Fibroblast of skin of right quadriceps (primary cell): ENCODE measurements at places on chromosomes 7 and 10.

DNA sequence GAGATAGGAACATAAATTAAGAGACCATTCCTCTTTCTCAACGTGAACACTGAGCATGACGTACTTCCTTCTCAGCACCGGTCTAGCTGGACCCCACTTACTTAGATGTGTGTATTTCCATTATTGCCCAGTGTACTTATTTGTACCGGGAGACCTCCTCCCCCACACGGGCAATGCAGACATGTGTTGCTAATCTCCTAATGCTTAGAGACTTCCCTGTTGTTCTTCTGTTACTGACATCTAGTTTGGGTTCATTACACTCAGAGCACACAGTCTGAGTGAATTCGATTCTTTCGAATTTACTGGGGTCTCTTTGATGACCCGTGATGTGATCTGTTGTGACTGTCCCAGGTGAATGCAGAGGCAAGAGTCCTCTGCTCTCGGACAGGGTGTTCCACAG, 260.0 kb downstream of the MAD1L1 start:
- DNase-seq = no peak

DNA sequence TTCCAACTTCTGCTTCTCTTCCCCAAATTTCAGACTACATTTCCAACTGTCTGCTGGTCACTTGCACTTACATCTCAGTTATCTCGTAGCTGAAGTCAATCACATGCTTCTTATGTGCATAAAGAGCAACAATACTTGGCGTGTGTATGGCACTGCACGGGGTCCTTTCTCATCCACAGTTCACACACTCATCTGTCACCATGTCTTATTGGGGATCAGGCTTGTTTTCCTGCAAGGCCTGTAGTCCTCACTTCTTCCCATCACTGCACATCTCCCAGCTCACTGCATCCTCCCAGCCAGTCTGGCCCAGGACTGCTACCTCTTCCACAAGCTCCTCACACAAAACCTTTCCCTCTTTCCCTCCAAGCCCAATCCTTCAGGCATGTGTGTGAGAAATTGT, 35.3 kb downstream of the NUDCD3 start:
- no peak for DNase-seq

- no peak for DNase-seq
These were observed 198.9 kb downstream of the WDR37 start for GRCh38 chr10:1255118-1255517.

DNA sequence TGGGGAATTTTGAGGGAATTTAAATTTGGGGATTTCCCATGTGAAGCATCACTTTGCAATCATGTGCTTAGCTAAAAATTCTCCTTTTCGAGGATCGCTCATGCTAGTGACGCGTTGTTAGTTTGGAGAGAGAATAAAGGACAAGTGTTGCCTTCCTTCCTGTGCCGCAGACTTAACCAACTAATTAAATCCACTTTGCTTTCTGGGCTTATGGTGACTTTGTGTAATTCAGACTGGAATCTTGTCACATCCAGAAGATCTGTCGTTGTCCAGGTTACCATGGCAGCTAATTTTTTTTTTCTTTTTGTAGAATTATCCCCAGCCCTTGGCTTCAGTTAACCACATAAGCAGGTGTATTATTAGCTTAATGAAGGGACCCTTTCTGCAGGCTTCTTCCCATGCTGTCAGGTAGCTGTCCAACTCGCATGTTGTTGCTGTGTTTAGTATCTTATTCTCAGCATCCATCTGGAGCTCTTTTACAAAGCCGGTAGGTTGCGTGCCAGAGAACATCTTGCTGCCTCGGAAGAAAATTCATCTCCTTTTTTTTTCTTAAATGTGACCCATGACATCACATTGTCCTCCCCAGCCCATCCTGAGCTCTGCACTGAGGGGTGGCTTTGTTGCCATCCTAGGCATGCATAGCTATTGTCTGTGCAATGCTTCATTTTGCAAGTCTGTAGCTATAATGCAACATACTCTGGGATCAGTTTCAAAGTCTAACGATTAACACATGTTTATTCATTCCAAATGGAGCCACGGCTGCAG, 47.2 kb upstream of the NRP1 start:
- peak; percentile 98 for DNase-seq
